Spinal cord (tissue), 10 donors: ENCODE measurements at places on chromosomes 13 and 19. TPM values are rescaled to one million over a fixed set of nuclear protein-coding genes. Genes with fewer than 3 reads are reported as not detected.

DNA sequence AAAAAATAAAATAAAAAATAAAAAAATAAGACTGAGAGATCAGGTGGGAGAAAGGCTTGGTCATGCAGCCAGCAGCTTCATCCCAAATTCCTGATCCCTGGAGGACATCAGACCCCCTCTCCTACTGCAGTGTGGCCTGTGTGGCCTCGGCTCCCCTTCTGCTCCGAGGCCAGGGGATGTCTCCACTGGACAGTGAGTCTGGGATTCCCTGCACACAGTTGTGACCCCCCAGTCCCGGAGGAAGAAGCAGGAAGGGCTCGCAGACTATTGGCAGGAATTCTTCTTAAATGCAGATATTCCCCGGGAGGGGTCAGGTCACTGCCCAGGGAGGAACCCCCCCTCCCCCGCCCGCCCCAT is 41.9 kb downstream of the ZNF627 start:
- H3K4me1 ChIP-seq = peaks cover 11% of the 10 kb centered on the region
- no peaks in the 10 kb centered on the region for H3K27me3 ChIP-seq
- H3K36me3 ChIP-seq = no peaks in the 10 kb centered on the region
- DNase-seq = no peak

Gene TTYH1
- 170 TPM for total RNA-seq

Gene WDR87
- total RNA-seq = not detected

GRCh38 chr19:39325778-39326665 is 5.4 kb upstream of the LRFN1 start:
- no peaks in the 10 kb centered on the region for H3K27me3 ChIP-seq
- no peak overlapping the region for H3K27ac ChIP-seq
- no peak overlapping the region for H3K4me3 ChIP-seq
- no peaks in the 10 kb centered on the region for H3K36me3 ChIP-seq
- DNase-seq = no peak

DNA sequence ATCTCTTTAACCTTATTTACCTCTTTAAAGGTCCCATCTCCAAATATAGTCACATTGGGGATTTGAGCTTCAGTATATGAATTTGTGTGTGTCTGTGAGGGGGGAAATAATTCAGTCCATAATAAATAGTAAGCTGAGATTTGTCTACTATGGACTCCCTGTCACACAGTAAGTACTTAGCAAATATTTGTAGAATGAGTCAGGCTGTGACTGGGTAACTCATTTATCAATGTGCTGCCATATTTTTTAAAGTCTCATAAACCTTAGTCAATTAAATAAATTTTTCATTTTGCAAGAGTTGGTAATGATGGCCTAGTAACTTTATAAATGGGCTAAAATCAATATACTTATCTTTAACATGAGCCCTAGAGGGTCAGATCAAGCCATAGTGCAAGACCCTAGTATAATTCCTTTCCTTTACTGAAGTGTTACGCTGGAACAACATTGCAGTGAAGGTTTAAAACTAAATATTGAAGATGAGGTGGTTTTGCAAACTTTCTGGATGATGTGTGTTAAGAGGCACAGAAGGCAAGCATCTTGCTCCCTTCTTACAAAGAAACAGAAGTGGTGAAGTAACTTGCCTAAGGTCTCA is 305.1 kb downstream of the KCNRG start:
- no peak overlapping the region for H3K27ac ChIP-seq
- no peak overlapping the region for H3K4me3 ChIP-seq
- no peaks in the 10 kb centered on the region for H3K36me3 ChIP-seq

GRCh38 chr19:33254245-33254824 is 28.7 kb upstream of the SLC7A10 start:
- DNase-seq = no peak
- no peak overlapping the region for H3K4me3 ChIP-seq
- no peak overlapping the region for H3K27ac ChIP-seq
- H3K36me3 ChIP-seq = no peaks in the 10 kb centered on the region
- H3K4me1 ChIP-seq = peaks cover 2% of the 10 kb centered on the region

Gene MIR17HG
- total RNA-seq = 5.4 TPM

DNA sequence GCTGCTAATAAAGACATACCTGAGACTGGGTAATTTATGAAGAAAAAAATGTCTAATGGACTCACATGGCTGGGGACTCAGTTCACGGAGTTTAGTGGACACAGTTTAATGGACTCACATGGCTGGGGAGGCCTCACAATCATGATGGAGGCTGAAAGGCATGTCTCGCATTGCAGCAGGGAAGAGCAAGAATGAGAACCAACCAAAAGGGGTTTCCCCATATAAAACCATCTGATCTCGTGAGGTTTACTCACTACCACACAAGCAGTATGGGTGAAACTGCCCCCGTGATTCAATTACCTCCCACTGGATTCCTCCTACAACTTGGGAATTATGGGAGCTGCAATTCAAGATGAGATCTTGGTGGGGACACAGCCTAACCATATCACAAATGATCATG is 1181.2 kb downstream of the PCDH9 start:
- no peak overlapping the region for H3K27ac ChIP-seq
- H3K4me3 ChIP-seq = no peak overlapping the region
- H3K4me1 ChIP-seq = no peaks in the 10 kb centered on the region
- no peaks in the 10 kb centered on the region for H3K27me3 ChIP-seq
- H3K36me3 ChIP-seq = no peaks in the 10 kb centered on the region
- DNase-seq = no peak

GRCh38 chr19:51456541-51457290 is 1.5 kb downstream of the SIGLEC8 start:
- no peaks in the 10 kb centered on the region for H3K27me3 ChIP-seq
- H3K4me3 ChIP-seq = no peak overlapping the region
- DNase-seq = no peak
- no peaks in the 10 kb centered on the region for H3K4me1 ChIP-seq
- no peaks in the 10 kb centered on the region for H3K36me3 ChIP-seq

GRCh38 chr13:94119360-94119936 is 360.0 kb downstream of the DCT start:
- H3K27ac ChIP-seq = no peak overlapping the region
- H3K27me3 ChIP-seq = no peaks in the 10 kb centered on the region
- H3K4me3 ChIP-seq = no peak overlapping the region
- DNase-seq = no peak

Gene CLDN10
- 5.2 TPM for total RNA-seq

Gene CYP4F8
- not detected for total RNA-seq

DNA sequence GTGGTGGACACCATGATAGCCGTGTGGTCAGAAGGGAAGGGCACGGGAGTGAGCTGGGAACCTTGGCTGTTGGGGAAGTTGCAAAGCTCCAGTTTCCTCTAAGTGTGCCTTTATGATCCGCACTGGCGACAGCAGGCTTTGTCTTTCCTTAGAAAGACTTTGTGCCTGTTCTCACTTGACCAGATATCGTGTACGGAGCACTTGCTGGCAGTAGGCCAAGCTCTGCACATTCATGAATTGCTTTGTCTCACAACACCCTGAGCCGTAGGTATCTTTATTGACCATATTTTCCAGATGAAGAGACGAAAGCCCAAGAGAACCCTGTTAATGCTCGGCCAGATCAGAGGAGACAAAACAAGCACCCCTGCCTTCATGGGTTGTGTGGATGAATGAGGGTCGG is 15.1 kb downstream of the CUL4A start:
- H3K36me3 ChIP-seq = peaks cover 80% of the 10 kb centered on the region
- no peaks in the 10 kb centered on the region for H3K4me1 ChIP-seq
- no peaks in the 10 kb centered on the region for H3K27me3 ChIP-seq
- no peak overlapping the region for H3K4me3 ChIP-seq

- no peak for DNase-seq
- peaks cover 17% of the 10 kb centered on the region for H3K36me3 ChIP-seq
- H3K27me3 ChIP-seq = no peaks in the 10 kb centered on the region
- H3K4me1 ChIP-seq = peaks cover 50% of the 10 kb centered on the region
- H3K27ac ChIP-seq = peak within 1 kb of the TSS; percentile 80
- peak within 1 kb of the TSS; percentile 35 for H3K4me3 ChIP-seq
Measured at GRCh38 chr19:35134601-35135242, at the start of gene LGI4. TSS of gene LGI4 (minus strand) at chr19:35135059. CDS start at chr19:35134680, 379 bp downstream.

GRCh38 chr13:47480121-47480520 is 521.0 kb downstream of the SUCLA2 start:
- no peaks in the 10 kb centered on the region for H3K4me1 ChIP-seq
- no peak overlapping the region for H3K4me3 ChIP-seq
- no peaks in the 10 kb centered on the region for H3K27me3 ChIP-seq
- no peak for DNase-seq
- H3K36me3 ChIP-seq = no peaks in the 10 kb centered on the region
- H3K27ac ChIP-seq = no peak overlapping the region

DNA sequence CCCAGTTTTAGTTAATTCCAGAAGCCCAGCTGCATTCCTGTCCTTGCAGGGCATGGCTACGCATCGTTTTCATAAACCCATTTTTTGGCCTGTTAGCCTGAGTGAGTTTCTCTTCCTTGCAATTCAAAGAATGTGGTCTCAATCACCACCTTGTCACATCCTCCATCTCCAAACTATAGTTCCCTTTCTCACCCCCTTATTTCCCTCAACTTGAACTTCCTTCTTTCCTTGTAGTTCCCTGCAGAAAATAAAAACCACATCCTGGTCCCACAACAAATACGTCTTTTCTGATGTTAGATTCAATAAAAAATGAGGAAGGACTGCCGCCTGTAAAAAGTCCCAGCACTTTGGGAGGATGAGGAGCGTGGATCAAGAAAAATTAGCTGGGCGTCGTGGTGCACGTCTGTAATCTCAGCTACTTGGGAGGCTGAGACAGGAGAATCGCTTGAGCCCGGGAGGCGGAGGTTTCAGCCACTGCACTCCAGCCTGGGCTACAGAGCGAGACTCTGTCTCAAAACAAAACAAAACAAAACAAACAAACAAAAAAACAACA is 13.2 kb downstream of the ADGRE3 start:
- peak; percentile 1 for DNase-seq
- H3K4me1 ChIP-seq = no peaks in the 10 kb centered on the region
- no peaks in the 10 kb centered on the region for H3K27me3 ChIP-seq

DNA sequence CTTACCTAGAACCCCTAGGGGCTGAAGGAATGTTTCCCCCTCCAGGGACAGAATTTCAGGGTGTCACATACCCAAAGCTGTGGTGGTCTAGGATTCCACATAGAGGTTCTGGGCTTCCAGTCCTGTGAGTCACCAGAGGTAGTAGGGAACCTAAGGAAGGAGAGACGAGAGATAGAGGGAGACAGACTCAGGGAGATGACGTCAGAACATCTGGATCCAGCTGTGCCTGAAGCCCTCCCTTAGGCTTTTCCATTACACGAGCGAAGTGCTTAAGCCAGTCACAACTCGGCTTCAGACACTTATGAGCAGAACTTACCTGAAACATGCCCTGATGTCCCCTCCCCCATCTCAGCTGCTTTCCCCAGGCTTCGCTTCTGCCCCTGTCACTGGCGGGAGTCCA is 11.8 kb upstream of the SELENOW start:
- H3K4me1 ChIP-seq = peaks cover 13% of the 10 kb centered on the region
- no peak overlapping the region for H3K27ac ChIP-seq
- no peak overlapping the region for H3K4me3 ChIP-seq
- no peaks in the 10 kb centered on the region for H3K36me3 ChIP-seq
- no peaks in the 10 kb centered on the region for H3K27me3 ChIP-seq
- no peak for DNase-seq

GRCh38 chr19:374183-374885 is 29.7 kb upstream of the MIER2 start:
- peaks cover 3% of the 10 kb centered on the region for H3K36me3 ChIP-seq
- no peak for DNase-seq
- H3K4me1 ChIP-seq = peaks cover 24% of the 10 kb centered on the region
- H3K4me3 ChIP-seq = no peak overlapping the region
- peaks cover 7% of the 10 kb centered on the region for H3K27me3 ChIP-seq
- no peak overlapping the region for H3K27ac ChIP-seq

- H3K27ac ChIP-seq = no peak overlapping the region
- H3K27me3 ChIP-seq = no peaks in the 10 kb centered on the region
Measured at GRCh38 chr19:57267291-57267690, 13.0 kb upstream of the ZNF460 start.

- no peak for DNase-seq
- no peaks in the 10 kb centered on the region for H3K36me3 ChIP-seq
- H3K4me3 ChIP-seq = no peak overlapping the region
- H3K27me3 ChIP-seq = no peaks in the 10 kb centered on the region
Measured at GRCh38 chr13:102128216-102128810, 273.5 kb downstream of the FGF14 start.

Gene FBN3
- 7.5 TPM for total RNA-seq

Gene OR7D2
- total RNA-seq = not detected

- no peak overlapping the region for H3K27ac ChIP-seq
- no peaks in the 10 kb centered on the region for H3K4me1 ChIP-seq
- H3K27me3 ChIP-seq = no peaks in the 10 kb centered on the region
- H3K36me3 ChIP-seq = no peaks in the 10 kb centered on the region
Measured at GRCh38 chr13:53250977-53251376, 222.4 kb downstream of the OLFM4 start.

DNA sequence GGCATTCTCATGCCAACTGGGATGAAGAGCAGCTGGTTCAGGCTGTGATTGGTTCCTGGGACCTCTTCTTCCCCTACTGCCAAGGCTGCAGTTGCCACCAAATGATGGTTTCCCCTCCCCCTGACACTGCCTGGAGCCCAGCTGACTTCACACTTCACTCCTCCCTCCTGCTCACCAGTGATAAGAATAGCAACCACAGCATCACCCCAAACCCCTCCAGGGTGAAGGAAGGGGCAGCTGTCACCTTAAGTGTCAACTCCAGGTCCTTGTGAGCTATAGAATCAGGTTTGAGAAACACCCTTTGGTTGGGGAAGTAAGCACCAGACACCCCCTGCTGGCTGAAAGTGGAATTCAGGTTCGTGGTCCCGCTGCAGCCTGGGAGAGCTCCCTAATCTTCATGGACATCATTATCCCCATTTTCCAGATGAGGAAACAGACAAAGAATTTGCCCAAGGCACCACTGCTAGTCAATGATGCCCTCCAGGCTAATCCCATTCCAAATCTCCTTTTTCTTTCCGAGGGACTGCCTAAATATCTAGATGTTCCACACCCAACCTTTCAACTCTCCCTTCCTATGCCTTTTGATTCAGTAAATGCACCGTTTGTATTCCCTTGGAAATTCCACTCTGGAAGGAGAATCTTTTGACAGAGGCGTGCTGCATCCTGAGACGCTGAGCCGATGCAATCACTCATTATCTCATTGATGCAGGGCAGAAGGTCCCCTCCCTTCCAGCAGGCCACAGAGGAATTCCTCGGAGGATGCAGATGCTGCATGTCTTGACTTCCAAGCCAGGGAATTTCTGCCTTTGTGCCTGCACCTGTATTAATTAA is 50.6 kb upstream of the UQCRFS1 start:
- H3K36me3 ChIP-seq = no peaks in the 10 kb centered on the region
- no peak overlapping the region for H3K4me3 ChIP-seq
- H3K27ac ChIP-seq = no peak overlapping the region

Gene DKKL1
- 3.4 TPM for total RNA-seq
